ENCODE measurements at places on chromosomes 3 and 15.

DNA sequence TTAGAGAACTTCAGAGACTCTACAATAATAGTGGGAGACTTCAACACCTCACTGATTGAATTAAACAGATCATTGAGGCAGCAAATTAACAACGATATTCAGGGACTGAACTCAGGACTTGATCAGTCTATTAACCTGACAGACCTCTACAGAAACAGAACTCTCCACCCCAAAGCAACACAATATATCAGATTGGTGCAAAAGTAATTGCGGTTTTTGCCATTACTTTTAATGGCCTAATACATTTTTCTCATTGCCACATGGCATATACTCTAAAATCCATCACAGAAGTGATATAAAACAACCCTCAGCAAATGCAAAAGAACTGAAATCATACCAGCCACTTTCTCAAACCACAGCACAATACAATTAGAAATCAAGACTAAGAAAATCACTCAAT is 298.1 kb upstream of the SGO1 start:
- DNase-seq: no peak

- no peak for DNase-seq
Observed at GRCh38 chr3:133490468-133491351, 82.8 kb upstream of the CDV3 start.

GRCh38 chr3:123791898-123792297 is 92.2 kb downstream of the MYLK start:
- DNase-seq: no peak

- no peak for DNase-seq
Observed at GRCh38 chr3:24119321-24119751, 174.2 kb downstream of the NR1D2 start.
